ENCODE measurements at places on chromosomes 16 and 17.
A peak's percentile ranks its signal among the peaks of the same experiment; 100 is the strongest.

DNA sequence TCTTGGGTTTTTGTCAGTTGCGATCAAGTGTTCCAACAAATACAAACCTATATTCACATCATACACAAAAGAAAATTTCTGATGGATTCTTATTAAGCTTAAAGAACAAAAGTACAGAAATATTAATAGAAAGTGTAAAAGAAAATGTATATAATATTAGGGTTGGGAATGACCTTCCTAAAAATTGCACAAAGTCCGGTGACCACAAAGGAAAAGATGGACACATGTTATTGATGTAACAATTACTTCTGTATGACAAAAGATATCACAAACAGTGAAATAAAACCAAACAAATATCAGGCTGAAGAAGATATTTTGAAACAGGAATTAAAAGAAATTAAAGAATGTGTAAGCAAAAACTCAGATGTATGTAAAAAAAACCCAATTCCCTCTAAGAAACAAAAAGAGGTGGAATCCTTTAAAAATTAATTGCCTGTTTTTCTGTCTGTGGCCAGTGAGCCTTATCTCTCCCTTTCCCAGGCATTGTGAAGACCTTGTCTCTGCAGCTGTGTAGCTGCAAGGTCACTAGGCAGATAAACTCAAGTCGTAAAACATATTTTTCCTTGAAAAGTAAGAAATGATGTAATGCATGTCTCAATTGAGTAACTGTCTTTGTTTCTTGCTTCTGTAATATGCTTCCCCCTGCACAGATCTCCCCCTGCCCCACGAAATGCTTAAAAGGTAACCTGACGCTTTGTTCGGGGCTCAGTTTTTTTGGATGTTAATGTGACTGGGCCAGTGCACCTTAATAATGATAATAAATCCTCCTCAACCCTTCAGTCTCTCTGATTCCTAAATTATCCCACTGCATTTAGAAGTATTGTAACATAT is 2.8 kb downstream of the ST6GALNAC1 start:
- no peak for DNase-seq

GRCh38 chr17:78746263-78746948 is 35.7 kb downstream of the CYTH1 start:
- no peak for DNase-seq

DNA sequence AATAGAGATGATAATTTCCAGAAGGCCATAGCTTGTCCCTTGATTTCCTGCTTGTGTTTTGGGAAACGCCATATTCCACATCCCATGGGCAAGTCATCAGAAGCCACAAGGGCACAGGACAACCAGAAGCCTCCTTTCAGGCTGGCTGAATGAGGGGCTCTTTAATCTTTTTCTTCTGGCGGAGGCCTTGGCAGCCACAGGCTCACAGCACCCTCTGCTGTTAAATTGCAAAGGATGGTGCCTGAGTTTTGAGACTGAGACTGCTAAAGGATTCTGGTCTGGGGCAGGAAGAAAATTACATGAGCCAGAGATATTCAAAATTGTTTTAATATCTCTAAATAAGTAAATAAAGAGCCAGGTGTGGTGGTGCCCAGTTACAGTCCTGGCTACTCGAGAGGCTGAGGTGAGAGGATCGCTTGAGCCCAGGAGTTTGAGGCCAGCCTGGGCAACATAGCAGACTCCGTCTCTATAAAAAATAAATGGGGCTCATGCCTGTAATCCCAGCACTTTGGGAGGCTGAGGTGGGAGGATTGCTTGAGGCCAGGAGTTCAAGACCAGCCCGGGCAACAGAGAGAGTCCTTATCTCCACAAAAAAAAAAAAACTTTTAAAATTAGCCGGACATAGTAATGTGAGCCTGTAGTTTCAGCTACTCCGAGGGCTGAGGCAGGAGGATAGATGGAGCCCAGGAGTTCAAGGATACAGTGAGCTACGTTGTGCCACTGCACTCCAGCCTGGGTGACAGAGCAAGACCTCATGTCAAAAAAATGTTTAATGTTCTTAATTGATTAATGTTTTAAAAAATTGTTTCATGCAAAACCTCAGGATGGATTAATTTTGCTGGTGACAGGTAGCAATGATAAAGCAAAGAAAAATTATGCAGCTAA is 26.3 kb downstream of the AARSD1 start:
- no peak for DNase-seq

DNA sequence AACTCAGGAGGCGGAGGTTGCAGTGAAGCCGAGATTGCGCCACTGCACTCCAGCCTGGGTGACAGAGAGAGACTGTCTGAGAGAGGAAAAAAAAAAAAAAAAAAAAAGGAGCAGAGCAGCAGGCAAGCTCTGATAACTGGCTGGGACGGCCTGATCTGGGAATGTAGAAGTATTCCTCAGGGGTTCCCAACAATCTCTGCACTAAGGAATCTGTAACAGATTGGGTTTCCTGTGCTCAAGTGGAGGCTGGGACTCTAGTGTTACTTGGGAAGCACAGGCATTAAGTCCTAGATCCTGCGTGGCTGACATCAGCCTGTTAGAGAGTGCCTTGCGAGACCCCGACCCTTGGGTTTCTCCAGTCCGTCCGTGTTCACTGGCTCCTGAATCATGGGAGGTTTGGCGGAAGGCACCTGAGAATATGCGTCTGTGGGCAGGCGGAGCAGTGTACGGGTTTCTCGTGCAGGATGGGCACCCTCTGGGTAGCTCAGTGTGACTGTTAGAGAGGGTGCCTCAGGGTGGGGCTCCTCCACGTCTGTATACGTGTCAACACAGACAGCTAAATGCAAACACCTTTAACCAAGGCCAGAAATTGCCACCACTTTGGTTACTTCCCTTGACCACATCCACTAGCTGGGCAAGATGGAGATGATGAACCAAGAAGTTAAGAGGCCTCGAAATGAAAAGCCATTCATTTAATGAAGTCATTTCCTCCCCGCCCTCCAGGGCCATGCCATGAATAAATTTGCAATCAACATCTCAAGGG is 174.9 kb upstream of the RPL38 start:
- no peak for DNase-seq

DNA sequence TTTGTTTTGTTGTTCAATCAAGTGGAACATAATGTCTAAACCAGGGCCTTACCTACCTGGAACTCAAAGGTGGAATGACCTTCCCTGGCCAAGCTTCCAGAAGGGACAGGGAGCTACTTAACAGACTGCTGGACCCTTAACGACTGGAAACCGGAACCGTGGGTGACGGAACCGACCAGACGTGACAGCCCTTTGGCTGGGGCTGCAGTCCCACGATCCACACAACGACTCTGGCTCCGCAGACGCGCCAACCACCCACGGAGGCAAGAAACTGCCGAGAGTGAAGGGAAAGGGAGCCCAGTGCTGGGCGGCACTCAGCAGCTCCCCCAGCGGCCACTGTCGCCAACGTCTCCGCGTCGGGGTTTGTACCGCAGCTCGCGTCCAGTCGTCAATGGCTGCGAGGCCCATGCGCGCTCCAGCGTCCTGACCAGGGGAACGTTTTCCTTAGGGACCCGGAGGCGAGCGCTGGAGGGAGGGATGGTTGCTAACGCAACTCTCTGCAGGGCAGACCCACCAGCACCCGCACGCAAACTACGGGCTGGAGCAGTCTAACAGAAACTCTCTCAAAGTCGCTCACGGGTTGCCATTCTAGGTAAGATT is 5.5 kb upstream of the KIF22 start:
- DNase-seq, result peak; percentile 54

DNA sequence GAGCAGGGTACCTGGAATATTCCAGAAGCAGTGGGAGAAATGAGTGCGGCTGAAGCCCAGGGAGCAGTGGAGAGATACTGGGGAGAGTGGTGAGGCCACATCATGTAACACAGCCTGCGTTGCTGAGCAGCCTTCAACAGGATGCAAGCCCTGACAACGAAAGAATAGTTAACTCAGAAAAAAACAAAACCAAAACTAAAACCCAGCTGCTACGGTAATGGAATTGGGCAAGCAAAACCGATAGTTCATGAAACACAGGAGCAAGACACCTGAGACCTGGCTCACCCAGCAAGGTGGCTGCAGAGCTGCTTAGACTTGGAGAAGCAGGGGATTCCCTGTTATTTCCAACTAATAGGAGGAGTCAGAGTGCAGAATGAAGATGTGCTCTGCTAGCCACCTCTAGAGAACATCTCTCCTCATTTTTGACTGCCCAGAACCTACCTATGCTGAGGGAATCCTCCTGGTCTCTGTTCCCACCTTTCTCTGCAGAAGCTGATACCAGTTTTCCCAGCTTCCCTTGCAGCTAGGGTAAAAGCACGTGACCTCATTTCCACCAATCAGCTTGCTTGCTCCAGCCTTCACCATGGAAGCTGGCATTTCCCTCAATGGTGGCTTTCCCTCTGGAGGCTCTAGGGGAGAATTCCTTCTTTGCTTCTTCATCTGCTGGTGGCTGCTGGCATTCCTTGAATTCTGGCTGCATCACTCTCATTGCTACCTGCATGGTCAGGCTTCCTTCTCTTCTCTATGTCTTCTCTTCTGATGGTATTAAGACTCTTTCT is 59.4 kb upstream of the XYLT1 start:
- peak; percentile 52 for DNase-seq

GRCh38 chr16:72921620-72922019 is 126.3 kb downstream of the ZFHX3 start:
- DNase-seq, result no peak

- no peak for DNase-seq
These were observed 207.7 kb downstream of the HS3ST3A1 start for GRCh38 chr17:13393841-13394710.

GRCh38 chr17:68892658-68893057 is 62.5 kb downstream of the ABCA8 start:
- no peak for DNase-seq

DNA sequence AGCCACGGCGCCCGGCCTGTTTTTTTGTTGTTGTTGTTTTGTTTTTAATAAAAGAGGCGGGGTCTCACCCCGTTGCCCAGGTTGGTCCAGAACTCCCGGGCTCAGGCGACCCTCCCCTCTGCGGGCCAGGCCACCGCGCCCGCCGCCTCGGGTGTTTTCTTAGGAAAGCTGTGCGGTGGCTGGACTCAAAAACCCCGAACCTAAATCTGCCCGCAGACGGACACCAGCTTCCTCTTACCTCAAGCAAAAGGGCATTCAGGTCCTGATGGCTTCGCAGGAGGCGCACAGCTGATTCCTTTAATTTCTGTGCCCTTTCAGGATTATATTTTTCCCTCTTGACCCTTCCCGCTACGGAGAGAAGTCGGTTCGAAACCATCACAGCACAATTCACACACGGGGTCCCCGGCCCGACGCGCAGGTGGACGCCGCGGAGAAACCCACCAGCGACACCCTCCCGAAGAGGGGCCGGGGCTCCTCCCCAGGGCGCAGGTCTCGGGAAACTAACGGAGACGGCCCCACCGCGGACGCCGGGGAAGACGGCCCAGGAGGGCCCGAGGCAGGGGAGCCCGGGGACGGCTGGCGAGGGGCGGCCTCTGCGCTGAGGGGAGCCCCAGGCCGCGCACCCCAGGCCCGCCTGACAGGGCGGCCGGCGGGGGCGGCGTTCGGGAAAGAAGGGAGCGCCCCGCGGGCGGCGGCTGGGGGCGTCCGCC is 653 bp downstream of the FANCA start:
- DNase-seq, result no peak

DNA sequence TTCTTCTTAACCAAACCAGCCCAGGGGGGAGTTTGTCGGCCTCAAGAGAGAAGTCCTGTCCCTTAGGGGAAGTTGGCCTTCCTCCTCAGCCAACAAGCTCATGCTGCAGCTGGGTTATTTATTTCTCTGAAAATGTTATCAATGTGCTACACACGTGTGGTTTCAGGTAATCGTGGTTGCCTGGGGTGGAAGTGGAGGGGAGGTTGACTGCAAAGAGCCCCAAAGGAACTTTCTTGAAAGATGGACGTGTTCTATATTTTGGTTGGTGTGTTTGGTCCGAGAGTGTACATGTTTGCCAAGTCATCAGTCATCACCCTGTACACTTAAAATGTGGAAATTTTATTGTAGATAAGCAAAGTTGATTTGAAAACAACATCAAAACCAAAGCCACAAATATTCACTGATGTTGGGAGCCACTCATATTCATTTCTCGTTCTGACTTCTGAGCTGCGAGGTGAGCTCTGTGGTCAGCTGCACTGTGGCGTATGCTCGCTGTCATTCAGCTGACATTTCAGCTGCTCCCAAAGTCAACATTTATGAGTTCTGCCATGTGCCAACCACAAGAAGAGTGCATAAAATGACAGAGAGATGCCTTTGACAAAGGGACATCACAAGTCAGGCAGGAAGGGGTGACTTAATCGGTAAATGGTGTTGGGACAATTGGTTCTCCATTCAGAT is 26.5 kb upstream of the ADGRG1 start:
- DNase-seq, result no peak

- DNase-seq, result no peak
These were observed 6.8 kb downstream of the SLC6A2 start for GRCh38 chr16:55662644-55663031.

GRCh38 chr17:19260958-19261357 is 23.8 kb downstream of the EPN2 start:
- no peak for DNase-seq

DNA sequence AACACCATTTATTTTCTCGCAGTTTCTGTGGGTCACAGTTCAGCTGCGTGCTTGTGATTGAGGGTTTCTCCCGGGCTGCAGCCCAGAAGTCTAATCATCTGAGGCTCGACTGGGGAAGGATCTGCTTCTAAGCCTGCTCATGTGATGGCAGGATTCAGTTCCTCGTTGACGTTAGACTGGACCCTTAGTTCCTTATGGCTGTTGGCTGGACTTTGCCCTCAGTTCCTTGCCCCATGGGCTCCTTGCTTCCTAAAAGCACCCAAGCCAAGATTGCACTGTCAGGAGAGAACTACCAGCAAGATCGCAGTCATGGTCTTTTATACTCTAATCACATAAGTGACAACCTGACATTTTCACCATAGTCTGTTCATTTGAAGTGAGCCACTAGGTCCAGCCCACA is 250.0 kb downstream of the PRKCA start:
- DNase-seq, result no peak

DNA sequence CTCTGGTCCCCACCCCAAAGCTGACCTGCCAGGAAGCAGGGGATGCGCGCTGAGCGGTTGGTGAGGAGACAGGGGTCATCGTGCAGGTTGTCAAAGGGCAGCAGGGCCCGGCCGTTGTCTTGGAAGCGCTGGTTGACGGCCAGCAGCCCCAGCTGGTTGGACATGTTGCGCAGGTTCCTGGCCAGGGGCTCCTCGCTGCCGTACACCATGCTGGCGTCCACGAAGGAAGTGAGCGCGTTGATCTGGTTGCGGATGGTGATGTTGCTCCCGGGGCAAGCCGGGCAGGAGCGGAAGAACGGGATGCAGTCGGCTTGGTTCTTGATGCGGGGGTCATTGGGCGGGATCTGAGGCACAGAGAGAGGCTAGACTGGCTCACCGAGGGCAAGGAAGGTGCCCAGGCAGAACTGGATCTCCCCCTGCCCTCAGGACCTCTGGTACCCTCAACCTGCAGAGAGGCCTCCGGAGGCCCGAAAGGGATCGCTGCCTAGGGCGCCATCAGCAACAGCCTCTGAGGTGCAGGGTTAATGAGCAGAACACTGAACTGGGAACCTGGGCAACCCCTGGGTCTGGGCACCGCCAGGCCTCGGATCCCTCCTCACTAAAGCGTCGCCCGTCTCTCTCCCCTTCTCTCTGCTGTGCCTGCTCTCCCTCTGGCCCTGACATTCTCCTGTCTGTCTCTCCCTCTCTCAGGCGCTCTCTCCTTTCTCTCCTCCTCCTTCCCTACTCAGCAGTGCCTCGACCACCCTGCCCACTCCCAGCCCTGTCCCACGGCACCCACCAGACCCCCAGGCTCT is 2.7 kb downstream of the MPO start:
- DNase-seq, result no peak

GRCh38 chr16:87712184-87712762 is 53.5 kb downstream of the KLHDC4 start:
- DNase-seq, result no peak

All from GM19239 (cell line).